Activated CD4-positive, alpha-beta T cell treated with anti-CD3 and anti-CD28 coated beads for 36 hours (primary cell): ENCODE measurements at places on chromosomes 1 and 21.

DNA sequence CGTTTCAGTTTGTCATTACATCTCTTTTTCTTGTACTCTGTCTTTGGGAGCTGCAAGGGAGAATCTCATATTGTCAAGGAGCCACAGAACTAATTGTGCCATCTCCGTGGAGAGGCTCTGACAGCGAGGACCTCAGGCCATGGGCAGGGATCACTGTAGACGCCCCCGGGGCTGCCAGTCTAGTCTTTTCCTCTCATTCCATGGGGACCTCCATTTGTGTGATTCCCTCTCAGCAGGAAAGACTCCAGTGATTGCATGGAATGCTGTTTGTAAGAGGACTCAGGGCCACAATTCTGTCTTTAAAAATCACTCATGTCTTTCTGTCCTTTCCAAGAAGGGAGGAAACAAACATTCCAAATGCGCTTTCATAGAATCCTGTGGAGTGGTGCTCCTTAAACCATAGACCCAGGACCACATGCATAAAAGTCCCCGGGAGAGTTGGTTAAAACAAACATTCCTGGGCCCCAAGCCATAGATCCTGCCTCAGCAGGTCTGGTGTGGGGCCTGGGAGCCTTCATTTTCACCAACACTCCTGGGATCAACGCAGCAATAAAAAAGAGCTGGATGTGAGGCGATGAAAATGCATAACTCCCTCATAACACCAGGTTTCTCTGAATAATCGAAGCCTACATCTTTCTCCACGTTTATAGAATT is 104.5 kb downstream of the ZP4 start:
- no peak for DNase-seq

DNA sequence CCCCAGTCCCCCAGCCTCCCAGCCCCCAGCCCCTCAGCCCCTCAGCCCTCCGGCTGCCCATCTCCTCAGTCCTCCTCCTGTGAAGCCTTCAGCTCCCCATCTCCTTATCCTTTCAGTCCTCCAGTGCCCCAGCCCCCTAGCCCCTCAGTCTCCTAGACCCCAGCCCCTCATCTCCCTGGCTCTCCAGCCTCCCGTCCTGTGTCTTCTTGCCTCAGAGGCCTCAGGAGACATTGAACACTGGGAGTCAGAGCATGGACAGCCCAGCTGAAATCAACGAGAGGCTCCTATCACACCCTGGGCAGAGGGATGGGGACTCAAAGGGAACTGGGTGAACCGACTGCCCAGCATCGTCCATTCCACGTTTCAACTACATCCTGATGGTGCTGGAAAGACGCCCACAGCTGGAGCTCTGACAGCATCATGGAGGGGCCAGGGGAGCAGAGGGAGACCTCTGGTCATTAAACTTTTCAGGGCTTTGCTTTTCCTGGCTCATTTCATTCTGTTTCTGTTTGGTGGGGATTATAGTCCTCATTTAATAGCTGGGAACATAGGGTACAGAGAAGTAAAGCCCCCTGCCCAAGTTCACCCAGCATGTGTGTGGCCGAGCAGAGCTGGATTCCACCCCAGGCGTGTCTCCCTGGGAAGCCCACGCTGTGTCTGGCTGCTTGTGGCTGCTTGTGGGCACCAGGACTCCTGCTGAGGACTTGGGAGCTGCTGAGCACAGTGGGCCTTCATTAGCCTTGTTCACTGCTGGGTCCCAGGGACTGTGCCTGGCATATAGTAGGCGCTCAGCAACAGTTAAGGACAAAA is 396.7 kb downstream of the PTPRU start:
- DNase-seq, result no peak

- no peak for DNase-seq
These were observed 60.7 kb upstream of the KIF26B start for GRCh38 chr1:245094092-245094491.

GRCh38 chr1:202056644-202057334 is 46.4 kb downstream of the ELF3 start:
- DNase-seq, result no peak

DNA sequence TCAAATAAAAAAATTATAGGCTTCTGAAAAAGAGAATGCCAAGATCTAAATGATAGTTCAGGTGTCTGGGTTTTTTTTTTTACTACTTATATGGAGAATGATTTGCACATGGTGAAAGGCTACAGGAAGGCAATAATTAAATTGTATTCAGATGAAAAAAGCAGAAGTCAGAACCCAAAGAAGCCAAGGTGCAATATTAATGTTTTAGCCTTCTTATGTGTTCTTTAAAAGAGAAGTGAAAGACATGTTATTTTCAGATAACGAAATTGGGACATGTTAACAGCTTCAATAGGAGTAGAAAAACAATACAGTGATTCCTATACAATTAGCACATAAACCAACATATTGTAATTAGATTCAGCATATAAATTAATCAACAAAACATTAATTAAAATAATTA is 452.9 kb upstream of the PRMT6 start:
- DNase-seq, result no peak

- no peak for DNase-seq
These were observed 29.9 kb upstream of the PRDX6 start for GRCh38 chr1:173447224-173447623.

DNA sequence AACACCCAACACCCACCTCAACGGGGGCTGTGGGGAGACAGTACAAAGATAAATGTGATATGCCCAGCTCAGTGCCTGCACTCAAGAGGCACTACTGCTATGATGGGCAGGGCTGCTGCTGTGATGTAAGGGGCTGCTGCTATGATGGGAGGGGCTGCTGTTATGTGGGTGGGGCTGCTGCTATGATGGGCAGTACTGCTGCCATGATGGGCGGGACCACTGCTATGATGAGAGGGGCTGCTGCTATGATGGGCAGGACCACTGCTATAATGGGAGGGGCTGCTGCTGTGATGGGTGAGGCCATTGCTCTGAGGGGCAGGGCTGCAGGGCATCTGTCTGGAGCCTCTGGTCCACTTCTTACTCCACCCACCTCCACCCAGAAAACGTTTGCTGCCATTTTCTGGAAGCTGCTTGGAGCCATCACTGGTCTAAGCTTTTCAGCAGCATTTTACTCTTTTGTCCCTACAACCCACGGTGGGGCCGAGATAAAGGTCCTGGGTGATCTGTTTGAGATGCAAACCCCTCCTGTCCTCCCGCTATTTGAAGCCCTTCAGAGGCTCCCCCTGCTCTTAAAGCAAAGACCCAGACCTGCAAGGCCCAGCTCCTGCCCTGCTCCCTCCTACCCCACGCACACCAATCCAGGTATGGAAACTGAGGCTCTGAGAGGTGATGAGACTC is 656.9 kb downstream of the PTPRU start:
- no peak for DNase-seq

GRCh38 chr1:84877592-84877991 is 15.4 kb downstream of the LPAR3 start:
- DNase-seq, result no peak

DNA sequence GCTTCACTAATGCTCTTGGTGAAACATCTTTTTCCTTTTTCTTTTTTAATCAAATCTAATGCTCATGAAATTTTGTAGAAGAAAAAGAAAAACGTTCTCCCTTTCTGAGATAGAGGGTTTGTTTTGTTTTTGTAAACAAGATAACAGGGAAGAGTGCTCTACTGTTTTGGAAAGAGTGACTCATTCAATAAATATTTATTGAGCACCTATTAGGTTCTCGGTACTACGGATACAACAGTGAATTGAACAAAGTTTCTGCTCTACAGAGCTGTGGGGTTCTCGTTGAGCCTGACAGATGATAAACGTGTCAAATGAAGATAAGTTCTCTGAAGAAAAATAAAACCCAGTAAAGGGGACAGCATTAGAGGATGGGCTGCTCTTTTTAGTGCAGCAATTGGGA is 7.0 kb downstream of the PGM1 start:
- no peak for DNase-seq

- no peak for DNase-seq
These were observed 274.5 kb downstream of the TM2D1 start for GRCh38 chr1:61450454-61450853.

DNA sequence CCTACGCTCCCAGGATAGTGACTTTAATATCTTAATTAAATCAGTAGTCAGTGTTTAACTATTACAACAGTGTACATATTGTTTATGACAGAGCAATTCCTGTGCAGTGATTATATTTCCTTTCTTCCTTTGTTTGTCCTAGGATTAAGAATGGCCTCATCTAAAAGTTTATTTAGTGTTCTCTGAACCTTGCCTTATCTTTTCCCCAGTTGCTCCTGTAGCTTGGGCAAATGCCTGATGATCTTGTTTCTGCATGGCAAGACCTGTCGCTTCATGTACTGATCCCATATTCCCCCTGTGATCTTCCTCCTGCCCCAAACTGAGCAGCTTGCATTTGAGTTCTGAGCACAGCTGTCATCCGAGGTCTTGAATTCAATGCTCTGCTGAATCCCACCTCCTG is 69.1 kb upstream of the STUM start:
- DNase-seq, result no peak

GRCh38 chr1:212860713-212861581 is 2.9 kb downstream of the FLVCR1 start:
- DNase-seq, result no peak

- no peak for DNase-seq
These were observed 228.3 kb upstream of the PKN2 start for GRCh38 chr1:88455621-88456256.

GRCh38 chr21:42102076-42102475 is 31.0 kb downstream of the UMODL1 start:
- DNase-seq, result no peak

GRCh38 chr21:22056904-22057303 is 1058.7 kb downstream of the NCAM2 start:
- no peak for DNase-seq

GRCh38 chr21:22278366-22278765 is 1280.2 kb downstream of the NCAM2 start:
- no peak for DNase-seq

- no peak for DNase-seq
These were observed 104.6 kb downstream of the KCND3 start for GRCh38 chr1:111884772-111885443.

DNA sequence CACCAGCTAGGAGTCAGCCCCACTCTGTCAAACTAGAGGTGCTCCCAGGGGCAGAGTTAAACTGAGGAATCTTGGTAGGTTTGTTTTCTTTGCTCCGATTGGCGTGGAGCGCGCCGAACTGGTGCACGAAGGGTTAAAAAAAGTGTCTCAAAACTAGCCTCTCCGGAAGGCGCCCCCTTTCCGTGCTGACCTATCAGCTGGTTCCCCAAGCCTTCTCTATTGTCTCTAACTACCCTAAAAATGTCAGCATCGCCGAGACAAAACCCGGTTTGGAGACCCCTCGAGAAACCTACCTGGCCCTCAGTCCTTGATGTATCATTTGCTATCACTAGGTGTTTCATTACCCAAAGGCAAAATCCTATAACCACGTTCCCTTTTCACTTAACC is 2.2 kb downstream of the TGFB2 start:
- DNase-seq, result no peak

GRCh38 chr1:39799770-39800470 is 11.3 kb upstream of the BMP8B start:
- peak; percentile 80 for DNase-seq

DNA sequence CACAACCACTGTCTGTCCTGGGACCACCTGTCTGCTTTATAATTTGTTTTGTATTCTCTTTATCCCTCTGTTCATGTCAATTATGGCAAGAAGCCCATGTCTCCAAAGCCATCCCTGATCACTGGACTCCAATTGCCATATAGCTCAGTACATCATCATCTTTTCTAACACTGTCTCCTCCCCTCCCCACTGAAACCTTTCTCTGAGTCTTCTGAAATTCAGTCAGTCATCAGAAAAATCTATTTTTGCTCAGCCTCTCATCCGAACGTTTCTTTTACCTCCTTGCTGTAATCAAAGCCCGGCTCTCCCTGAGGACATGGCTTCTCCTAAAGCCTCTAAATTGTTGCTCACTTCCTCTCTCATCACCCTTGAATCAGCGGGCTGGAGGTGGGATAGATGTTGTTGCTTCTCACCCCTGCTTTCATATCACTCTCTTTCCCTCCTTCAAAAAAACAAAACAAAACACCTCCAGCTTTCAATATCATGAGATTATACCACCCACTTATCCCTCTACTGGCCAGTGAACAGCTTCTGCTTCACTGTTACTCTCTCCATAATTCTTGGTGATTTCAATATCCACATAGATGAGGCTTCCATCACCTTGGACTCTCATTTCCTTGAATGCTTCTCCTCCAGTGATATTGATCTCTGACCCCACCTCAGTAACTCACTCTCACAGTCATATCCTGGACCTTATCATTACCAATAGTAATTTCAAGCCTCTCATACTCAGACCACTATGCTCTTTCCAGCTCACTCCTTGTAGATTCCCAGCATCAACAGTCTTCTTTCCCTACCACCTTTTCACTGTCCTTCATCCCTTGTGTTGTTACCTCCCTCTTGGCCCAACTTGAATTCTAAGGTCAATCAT is 27.8 kb downstream of the RAB3B start:
- DNase-seq, result no peak

- no peak for DNase-seq
These were observed 186.1 kb downstream of the CLEC20A start for GRCh38 chr1:178310685-178311105.

DNA sequence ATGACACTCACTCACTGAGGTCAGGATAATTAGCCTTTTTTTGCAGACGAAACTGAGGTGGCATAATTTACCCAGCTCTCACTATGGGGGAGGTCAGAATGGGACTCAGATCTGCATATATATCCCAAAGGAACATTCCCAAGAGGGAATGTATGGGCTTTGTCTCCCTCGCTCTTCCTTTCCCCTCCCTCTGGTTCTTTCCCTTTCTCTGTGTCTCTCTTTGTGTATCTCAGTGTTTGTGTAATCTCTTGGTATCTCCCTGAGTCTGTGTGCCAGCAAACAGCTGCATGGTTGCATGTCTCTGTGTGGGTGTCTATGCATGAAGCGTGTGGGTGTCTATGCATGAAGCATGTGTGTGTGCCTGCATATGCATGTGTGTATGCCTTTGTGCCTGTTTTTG is 4.7 kb downstream of the TMEM39B start:
- no peak for DNase-seq

GRCh38 chr1:145977486-145978470 is 13.3 kb downstream of the POLR3GL start:
- peak; percentile 86 for DNase-seq

DNA sequence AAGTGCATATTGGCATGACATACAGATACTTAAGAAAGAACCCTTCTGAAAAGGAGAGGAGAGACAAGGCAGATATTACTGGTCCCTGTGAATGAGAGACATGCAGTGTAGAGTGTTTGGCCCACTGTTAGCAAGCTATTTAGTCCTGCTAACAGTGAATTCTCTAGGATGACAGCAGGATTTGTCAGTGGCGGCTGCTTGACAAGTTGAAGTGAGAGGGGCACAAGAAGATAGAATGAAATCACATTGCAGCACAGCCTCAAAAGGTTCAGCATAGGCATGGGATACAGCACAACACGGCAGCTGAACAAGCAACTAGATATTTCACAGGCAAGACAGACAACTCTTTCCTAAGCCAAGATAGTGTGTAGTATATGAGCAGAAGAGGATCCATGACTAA is 407.9 kb downstream of the PLA2G4A start:
- DNase-seq, result no peak

DNA sequence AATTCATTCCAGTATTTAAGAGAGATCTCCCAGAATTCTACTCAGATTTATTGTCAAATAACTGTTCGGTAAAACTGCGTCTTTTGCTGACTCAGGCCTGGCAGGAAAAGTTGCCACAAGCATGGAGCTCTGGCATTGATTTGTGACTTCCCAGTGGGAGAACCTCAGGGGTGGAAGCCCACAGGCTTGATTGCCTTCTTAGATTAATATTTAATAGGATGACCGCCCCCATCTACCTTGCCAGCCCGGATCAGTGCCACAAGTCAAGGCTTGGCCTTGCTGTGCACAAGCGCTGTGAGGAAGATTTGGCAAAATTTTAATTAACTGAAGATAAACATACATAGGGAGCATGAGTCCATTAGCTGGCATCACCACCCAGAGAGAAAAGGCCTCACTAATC is 93.5 kb downstream of the LRIG2 start:
- no peak for DNase-seq

GRCh38 chr1:155069551-155070157 is 6.1 kb downstream of the EFNA4 start:
- no peak for DNase-seq
